ENCODE measurements at places on chromosomes 3 and 15. TPM values are rescaled to one million over a fixed set of nuclear protein-coding genes. Genes with fewer than 3 reads are reported as not detected.

GRCh38 chr3:172606021-172606420 is 82.8 kb upstream of the TNFSF10 start:
- H3K4me1 ChIP-seq, result no peaks in the 10 kb centered on the region
- H3K4me3 ChIP-seq, result no peak overlapping the region
- H3K27ac ChIP-seq, result no peak overlapping the region
- no peaks in the 10 kb centered on the region for H3K27me3 ChIP-seq
- no peak for DNase-seq
- H3K36me3 ChIP-seq, result no peaks in the 10 kb centered on the region

DNA sequence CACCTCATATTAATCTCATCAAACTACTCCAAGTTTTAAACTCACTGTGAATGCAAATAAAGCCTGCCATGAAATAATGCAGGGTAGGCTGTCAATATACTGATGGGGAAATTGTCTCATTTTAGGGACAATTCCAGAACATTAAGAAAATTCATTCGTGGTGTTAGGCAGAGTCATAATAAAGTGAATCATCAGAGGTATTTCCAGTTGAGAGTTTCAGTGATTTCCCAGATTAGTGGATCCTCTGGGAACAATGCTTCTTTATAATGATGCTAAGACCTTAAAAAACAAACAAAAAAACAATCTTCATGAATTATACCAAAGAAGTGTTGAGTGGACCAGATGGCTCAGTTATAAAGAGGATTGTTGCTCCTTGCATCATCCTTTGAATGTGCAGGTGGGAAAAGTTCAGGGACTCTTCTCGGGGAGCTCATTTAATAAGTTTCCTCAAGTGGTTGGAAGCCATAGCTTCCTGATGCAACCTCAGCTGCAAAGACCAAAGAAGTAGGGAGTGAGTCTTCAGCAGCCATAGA is 360.9 kb upstream of the TRIM42 start:
- no peak for DNase-seq
- H3K27me3 ChIP-seq, result no peaks in the 10 kb centered on the region
- H3K36me3 ChIP-seq, result no peaks in the 10 kb centered on the region
- no peak overlapping the region for H3K4me3 ChIP-seq
- H3K27ac ChIP-seq, result no peak overlapping the region

DNA sequence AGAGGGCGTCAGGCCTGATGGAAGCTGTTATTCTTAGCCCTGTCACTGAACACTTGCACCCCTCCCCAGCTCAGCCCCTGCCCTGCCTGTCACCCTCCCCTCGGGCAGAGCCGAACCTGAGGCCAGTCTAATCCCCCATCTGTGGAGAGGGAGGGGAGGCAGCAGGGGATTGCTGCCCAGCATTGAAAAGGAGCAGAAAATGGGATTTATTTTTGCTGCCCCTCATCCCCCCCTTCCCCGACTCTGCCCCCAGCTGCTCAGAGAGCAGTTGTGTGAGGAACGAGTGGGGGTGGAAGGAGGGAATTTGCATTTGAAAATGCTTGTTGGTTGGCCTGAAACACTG is 71.6 kb downstream of the EPHB3 start:
- H3K27me3 ChIP-seq, result no peaks in the 10 kb centered on the region
- no peak overlapping the region for H3K4me3 ChIP-seq
- DNase-seq, result no peak
- no peaks in the 10 kb centered on the region for H3K4me1 ChIP-seq

DNA sequence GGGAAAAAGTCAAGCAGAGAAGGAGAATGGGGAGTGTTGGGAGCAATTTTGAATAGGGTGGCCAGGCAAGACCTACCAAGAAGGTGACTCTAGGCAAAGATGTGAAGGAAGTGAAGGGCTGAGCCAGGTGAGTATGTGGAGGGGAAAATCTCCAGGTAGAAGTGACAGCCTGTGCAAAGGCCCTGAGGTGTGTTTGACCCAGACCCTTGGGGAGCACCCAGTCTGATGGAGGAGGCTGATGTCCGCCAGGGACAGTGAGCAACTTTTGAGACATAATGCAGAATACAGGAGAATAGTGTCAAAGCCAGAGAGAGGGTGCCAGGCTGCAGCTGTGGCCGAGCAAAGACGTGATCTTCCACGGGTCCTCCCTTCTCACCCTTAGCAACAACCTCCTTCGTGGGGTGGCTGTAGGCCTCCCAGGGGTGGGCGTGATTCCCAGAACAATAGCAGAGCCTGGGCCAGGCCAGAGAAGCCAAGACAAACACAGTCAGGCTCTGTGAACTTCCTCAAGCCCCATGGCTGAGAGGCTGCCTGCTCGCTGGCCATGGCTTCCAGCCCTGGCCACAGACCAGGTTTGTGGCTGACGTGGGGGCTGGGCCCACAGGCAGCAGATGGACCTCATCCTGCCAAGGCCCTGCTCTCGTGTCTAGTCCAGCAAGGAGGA is 58.1 kb downstream of the SLC6A6 start:
- no peak for DNase-seq
- H3K4me1 ChIP-seq, result no peaks in the 10 kb centered on the region
- no peaks in the 10 kb centered on the region for H3K36me3 ChIP-seq

DNA sequence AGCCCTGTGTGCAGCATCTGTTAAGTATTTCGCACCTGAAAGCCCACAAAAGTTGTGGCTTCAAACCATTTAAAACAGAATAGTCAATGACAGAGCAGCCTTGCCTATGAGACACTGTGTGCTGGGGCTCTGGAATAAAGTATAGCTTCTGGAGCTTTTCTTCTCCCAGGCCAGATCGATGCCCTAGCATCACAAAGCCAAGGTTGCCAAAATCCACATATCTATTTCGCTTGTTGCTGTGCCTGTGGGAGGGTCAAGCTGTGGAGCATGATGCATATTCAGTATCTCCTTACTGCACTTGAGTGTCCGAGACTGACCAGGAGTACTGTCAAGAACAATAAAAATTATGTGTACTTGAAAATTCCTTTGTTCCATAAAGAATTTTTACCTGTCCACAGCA is 7.6 kb downstream of the PLOD2 start:
- no peaks in the 10 kb centered on the region for H3K27me3 ChIP-seq
- DNase-seq, result no peak
- H3K36me3 ChIP-seq, result no peaks in the 10 kb centered on the region
- no peak overlapping the region for H3K27ac ChIP-seq

DNA sequence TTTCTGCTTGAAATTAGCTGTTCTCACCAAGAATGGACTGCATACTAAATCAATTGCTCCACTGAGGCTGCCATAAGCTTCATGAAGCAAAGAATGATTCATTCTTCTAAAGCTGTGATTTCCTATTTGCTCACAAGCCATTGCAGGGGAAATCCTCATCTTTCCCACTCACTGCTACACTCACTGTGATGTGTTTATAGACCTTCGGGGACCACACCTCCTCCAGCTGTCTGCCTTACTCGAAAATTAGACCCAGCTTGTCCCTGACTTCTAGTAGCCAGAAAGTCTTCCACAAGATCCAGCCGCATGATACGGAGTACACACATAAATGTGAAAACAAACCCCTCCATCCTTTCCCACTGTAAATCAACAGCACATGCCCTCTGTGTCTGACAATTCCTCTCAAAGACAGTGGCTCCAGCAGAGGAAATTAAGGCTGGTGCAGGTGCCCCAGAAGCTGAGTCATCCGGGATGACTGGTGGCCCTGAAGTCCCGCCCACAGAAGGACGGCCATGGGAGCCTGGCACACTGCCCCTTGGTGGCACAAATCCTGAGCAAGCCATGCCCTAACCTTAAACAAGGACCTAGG is 172.0 kb downstream of the STT3B start:
- no peak overlapping the region for H3K27ac ChIP-seq
- no peaks in the 10 kb centered on the region for H3K27me3 ChIP-seq
- DNase-seq, result peak; percentile 64
- H3K4me1 ChIP-seq, result no peaks in the 10 kb centered on the region

DNA sequence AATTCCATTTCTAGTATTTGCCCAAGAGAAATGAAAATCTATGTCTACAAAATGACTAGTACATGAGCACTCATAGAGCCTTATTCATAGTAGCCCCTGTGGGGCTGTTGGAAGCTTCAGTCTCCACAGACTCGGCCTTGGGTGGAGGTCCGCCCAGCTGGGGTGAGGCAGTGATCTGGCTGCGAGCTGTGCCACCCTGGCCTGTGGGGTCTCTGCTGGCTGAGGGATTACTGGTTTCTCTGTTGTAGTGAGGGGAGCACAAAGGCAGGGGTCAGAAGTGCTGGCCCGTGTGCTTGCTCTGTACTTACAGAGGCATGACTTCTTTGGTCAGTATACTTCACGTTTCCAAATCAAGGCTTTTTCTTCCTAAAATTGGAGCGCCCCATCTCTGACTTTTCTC is 158.2 kb downstream of the CHDH start:
- H3K4me3 ChIP-seq, result no peak overlapping the region
- no peaks in the 10 kb centered on the region for H3K36me3 ChIP-seq
- H3K27me3 ChIP-seq, result no peaks in the 10 kb centered on the region
- no peak overlapping the region for H3K27ac ChIP-seq
- H3K4me1 ChIP-seq, result no peaks in the 10 kb centered on the region
- DNase-seq, result no peak

DNA sequence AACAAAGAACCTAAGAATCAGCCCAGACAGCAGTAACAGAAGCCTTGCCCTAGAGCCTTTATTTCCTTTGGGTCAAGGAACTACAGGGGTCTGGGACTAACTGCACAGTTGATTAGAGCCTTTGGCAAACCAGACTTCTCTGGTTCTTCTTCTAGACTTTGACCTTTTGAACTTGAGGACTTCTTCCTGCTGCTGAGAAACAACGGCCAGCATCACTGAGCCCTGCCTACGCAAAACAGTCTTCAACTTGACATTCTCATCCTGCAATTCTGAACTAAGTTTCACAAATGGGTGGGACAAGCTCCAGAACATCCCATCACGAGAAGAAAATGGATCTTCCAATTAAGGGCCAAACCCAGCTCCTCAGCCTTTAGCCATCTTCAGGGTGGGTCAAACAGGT is 31.4 kb downstream of the CMTM6 start:
- H3K27ac ChIP-seq, result no peak overlapping the region
- no peak for DNase-seq
- H3K36me3 ChIP-seq, result no peaks in the 10 kb centered on the region
- H3K4me1 ChIP-seq, result peaks cover 10% of the 10 kb centered on the region

DNA sequence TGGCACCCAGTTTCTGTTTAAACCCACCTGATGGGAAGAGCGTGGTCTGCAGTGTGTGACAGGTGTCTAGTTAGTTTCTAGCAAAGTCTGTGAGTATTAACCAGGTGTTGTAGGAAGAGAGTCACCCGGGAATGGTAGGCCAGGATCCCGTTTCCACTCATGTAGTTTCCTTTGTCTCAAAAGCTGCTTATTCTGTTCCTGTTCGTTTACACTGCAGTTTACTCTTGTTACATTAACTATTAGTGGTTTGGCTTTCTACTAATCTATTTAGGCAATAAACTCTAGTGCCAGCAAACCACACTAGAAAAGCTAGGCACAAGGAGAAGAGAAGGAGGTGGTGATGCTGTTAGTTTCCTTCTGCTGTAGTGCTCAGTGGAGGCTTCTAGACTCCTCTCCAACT is 32.7 kb downstream of the WDR76 start:
- H3K27me3 ChIP-seq, result no peaks in the 10 kb centered on the region
- H3K36me3 ChIP-seq, result no peaks in the 10 kb centered on the region
- no peak overlapping the region for H3K27ac ChIP-seq

GRCh38 chr15:89089316-89090230 is 1.3 kb downstream of the ABHD2 start:
- no peak for DNase-seq
- H3K4me1 ChIP-seq, result peaks cover 17% of the 10 kb centered on the region
- H3K27ac ChIP-seq, result peak overlapping the region; percentile 93

DNA sequence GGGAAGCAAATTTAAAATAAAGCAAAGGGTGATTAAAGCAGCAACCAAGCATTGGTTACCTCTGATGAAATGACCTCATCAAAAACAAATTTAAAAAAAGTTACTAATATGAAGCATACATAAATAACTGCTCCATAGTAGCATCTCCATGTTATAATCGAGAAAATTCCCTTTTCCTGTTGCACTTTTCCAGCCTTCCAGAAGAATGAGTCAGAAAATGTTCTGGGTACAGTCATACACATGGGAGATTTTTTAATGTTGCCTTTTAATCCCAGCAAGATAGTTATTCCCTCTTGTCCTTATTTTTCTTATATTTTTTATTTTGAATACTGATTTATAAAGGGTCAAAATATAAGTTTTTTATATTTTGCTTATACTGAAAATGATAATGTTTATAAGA is 2.6 kb upstream of the TMCO5A start:
- H3K27ac ChIP-seq, result no peak overlapping the region
- no peaks in the 10 kb centered on the region for H3K4me1 ChIP-seq
- H3K27me3 ChIP-seq, result no peaks in the 10 kb centered on the region
- no peak overlapping the region for H3K4me3 ChIP-seq

DNA sequence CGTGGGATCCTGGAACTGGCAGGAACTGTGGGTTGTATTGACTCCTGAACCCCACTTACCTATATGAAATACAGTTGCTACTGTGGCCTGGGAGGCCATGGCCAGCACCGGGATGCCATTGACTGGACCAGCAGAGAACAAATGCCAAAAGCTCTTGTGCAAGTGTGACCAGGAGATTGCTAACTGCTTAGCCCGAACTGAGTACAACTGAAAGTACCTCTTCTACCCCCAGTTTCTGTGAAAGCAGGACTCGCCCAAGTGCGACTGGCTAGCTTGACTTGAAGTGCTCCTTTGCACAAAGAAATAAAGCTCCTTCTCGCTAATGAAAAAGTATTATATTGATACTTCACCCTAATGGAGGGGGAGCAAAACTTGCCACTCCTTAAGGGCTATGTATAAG is 101.3 kb upstream of the ATP11B start:
- no peak overlapping the region for H3K4me3 ChIP-seq
- no peak for DNase-seq
- H3K4me1 ChIP-seq, result no peaks in the 10 kb centered on the region
- no peak overlapping the region for H3K27ac ChIP-seq
- H3K27me3 ChIP-seq, result no peaks in the 10 kb centered on the region

DNA sequence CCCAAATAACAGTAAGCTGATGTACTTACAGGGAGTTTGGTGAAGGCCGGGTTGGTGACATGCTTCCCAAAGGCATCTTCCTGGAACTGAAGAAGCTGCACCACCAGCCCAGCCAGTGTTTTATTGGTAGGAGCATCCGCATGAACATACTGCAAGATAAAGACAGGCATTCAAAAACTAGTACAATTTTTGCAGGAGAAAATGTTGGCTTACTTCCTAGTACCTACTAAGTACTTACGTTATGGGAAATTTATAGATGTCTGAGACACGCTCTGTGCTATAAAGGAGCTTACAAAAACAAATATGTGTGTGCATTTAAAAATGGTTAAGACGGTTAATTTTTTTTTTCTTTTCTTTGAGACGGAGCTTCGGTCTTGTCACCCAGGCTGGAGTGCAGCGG is 8.9 kb downstream of the SMARCC1 start:
- no peak for DNase-seq
- no peak overlapping the region for H3K4me3 ChIP-seq
- H3K4me1 ChIP-seq, result no peaks in the 10 kb centered on the region

FAM174B gene
- total RNA-seq, result 14.0 TPM

ZCWPW2 gene
- not detected for total RNA-seq

SPTBN5 gene
- 1.8 TPM for total RNA-seq
